ENCODE measurements at places on chromosomes 6 and 20.

DNA sequence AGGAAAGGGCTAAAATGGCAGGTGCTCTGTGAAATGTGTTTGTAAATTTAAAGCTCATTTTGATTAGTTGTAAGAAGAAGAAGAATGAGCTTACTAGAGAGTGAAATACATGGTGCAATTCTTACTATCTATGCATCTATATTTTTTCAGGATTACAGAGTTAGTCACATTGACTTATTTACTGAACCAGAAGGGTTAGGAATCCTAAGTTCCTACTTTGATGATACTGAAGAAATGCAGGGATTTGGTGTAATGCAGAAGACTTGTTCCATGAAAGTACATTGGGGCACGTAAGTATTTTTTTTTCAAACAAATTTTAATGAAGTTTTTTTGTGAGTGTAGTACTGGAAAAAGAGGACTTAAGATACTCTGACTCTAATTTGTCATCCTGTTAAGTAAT, 99.3 kb downstream of the RTN4IP1 start:
- no peak for DNase-seq

DNA sequence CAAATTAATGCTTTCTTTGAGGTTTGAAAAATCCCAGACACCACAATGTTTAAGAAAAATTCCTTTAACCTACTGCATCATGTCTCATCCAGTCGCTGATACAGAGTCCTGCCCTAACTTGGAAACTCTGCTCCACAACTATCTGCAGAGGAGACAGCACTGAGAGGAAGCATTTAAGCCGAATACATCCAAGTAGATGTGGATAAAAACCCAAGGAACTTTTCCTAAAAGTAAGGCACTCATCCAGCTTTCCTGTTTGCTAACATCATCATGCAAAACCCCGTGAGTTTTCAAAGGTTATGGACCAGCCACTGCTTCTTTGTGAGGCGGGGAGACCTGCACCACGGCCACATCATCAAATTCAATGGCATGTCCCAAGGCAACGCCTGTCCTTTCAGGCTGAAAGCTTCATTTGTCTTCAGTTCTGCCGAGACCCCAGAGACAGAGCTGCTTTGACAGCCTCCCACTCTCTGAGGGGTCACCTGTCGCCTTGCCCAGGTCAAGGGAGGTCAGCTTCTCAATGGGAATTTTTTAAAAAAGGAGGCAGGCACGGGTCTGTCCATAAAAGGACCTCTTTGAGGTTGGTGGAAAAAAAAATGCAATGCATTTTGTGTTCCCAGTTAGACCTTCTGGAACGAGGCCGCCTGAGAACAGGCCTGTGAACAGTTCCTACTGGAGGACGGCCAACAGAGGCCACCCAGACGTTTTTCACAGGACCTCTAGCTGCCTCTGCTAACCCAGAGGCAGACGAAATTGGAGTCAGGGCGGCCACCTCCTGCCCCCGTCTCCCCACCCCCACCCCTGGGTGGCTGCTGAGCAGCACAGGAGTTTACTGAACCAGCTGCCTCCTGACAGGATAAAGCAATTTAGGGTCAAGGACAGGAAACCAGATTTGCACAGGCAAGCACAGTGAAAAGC, 142.5 kb upstream of the HDDC2 start:
- no peak for DNase-seq

DNA sequence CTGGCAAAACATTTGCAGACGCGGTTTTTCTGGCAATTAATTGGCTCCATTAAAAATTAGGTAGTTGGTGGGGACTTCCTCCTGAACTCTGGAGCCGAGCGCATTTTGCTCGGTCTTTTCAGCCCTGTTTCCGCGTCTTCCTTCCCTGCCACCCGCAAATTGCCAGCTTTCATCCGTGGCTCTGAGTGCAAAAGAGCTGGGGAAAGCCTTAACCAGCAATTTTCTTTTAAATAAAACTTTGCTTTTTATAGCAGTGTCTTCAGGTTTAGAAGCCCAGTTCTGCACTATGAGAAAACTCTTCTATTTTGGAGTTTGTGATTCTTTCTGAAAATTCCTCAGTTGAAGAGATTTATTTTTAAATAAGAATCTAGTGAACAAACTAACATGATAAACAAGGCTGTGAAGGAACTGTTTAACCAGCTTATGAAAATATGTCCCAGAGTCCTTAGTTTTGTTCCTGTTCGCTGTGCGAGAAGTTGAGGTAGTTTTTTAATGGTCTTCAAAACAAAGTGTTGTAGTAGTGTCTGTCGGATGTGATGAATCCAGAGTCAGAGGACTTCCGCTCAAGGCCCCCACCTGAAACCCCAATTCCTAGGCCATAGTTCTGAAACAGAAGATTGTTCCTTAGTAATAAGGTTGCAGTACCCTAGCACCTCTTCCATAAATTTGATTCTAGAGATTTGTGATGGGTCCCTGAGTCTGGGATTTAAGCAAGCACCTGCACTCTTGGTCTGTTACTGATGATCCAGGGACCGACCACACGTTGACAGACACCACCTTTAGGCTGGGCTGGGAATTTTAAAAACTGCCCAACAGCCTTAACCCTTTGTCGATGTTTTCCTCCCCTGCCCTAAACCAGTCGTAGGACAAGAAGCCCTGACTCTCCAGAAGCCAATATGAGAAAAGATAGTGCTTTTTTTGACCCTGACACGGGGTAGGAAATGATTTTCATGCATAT, 950 bp downstream of the KCTD20 start:
- no peak for DNase-seq

DNA sequence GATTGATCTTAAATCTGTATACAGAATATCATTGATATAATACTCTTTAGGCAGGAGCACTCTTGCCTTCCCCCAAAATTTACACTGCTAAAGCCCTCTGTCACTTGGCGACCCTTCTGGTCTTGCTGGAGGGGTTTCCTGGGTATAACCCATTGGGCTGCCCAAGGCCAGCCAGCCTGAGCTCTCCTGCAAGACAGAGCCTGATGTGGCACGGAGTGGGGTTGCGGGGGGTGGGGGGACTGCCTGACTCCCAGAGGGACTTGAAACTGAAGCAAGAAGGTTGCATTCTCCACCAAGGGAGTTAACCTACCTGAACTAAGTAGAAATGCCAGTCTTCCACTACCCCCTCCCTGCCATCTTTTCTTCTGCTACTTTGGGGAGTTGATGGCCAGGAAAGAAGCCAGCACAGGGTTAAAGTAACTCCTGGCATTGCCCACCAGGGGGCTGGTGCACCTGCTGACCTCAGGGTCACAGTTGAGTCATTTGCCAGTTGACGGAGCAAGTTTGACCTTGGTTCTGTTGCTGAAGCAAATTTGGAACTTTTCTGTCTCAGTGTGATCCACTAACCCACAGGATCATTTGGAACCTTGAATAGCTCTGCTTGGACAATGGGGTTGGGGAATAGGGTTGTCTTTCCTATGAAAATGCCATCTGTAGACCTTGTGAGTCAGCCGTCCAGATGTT, 79.4 kb downstream of the ASXL1 start:
- no peak for DNase-seq

DNA sequence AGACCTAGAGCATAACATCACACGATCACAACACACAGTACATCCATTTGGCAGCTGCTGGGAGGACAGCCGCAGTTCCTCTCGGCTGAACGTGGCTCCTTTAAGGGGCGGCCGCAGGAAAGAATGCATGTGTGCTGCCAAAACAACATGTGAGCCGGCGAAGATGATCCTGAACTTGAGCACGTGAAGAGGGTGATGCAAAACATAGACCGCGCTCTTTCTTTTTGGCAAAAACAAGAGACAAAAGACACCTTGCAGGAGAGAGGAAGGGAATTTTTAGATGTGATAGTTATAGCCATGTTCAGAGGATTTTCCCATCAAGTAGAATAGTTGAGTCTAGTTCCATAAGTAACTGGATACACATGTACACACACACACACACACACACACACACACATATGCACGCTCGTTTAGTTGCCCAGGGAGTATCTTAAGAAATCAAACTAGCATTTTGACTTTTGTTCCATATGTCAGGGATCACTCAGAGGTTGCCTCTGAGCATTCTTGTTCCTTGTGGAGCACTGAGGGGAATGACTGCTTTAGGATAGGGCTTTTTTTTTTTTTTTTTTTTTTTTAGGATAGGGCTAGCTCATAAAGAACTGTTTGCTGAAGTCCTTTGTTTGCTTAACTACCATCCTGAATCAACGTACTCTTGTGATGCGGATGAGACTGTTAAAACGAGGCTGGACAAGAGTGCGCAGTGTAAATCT, 21.7 kb upstream of the RANBP9 start:
- no peak for DNase-seq

DNA sequence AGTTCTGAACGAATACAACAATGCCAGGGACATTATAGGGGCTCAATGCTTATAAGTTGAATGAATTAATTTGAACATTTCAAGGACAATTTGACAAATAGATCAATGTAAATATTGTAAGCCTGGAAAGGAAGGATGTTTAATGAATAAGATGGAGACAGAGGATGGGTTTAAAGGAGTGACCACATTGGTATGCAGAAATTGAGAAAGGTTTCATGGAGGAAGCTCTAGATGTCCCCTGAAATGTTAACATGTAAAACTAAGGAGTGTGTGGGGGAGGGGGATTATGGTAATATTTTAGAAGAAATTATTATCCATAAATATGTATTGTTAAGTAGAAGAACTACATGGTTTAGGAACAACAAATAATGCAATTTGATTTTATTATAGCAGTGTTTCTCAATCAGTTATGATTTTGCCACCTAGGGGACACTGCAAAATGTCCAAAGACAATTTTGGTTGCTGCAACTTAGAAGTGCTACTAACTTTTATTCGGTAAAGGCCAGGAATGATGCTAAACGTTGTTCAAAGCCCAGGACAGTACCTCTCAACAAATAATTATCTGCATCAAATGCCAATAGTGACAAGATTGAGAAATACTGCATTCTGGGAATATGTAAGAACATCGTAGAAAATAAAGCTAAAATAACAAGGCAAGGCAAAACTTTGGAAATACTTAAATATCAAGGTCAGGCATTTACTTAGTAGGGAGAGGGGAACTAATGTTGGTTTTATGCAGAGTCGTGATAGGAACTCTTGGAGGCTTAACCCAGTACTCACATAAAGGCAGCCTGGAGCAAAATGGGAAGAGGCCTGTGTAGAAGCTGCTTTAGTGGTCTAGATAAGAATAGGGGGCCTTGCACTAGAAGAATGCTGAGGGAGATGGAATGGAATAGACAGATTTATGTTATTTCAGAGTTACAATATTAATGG, 686.9 kb upstream of the CITED2 start:
- DNase-seq = no peak

DNA sequence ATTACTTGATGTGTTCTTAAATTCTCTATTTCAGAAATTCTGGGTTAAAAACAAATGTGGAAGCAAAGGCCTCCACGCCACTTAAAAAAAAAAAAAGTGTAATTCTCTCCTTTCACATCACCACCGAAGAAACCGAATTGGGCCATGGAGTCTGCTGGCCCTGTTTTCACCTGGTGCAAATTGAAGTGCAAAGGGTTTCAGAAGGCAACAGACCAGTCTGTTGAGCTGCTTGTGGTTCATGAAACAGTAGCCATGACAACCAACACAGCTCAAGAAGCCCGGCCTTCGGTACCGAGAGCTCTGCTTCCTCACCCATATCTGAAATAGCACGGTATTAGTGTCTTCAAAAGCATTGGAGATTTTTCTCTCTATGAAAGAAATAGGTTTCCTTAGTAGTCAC, 63.1 kb downstream of the GMPR start:
- DNase-seq = no peak

DNA sequence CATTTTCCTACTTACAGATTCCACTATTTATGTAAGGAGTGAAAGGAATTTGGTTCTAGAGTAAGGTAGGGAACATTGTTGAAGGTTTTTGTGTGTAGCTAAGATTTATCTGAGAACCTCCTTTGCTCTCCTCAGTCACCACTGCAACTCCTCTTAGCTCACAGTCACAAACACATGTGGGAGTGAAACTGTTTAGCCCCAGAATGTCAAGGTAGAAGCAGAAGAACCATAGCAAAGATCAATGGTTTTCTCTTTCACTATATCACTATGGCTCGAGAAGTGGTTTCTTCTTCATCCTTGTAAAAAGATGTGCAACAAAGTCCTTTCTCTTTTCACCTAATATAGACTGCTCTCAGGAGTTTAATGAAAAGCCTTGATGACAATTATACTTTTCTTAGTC, 6.5 kb upstream of the DEFB112 start:
- DNase-seq = no peak

- no peak for DNase-seq
These were observed 16.0 kb upstream of the PTCRA start for GRCh38 chr6:42899871-42900270.

DNA sequence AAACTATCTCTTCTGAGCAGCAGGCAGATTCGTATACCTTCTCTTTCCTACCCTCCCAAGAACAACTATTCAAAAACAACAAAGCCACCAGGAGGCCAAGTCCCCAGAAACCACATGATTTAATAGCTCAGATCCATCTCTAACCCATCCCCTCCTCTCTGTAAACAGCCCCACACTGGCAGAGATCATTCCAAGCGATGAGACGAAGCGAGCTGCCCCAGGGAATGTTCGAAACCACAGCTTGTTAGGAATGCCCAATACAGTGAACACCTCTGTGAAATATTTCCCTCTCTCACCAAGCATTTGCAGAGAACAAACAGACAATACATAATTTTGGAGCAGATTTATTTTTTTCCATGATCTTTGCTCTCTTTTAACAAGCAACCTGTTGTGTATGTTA, 231.8 kb downstream of the SOD2 start:
- DNase-seq = no peak

- DNase-seq = no peak
These were observed 8.8 kb downstream of the BICRAL start for GRCh38 chr6:42790549-42791181.

DNA sequence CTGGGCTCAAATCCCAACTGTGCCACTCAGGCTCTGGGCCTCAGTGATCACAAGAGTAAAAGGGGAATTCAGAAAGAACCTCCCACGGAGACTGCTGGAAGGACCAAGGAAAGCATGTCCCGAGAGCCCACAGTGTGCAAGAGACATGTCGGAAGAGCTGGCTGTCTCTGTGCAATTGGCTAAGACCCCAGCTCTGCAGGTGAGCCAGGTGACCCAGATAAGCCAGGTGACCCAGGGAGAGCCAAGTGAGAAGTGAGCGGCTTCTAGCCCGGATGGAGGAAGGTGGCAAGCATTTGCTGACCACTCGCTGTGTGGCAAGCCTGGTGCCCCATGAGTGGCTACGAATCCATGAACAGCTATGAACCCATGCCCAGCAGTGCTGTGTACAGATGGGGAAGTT, 59.1 kb downstream of the RIPOR3 start:
- DNase-seq = no peak

- DNase-seq = no peak
These were observed 90.8 kb downstream of the MYLK4 start for GRCh38 chr6:2659882-2660281.

DNA sequence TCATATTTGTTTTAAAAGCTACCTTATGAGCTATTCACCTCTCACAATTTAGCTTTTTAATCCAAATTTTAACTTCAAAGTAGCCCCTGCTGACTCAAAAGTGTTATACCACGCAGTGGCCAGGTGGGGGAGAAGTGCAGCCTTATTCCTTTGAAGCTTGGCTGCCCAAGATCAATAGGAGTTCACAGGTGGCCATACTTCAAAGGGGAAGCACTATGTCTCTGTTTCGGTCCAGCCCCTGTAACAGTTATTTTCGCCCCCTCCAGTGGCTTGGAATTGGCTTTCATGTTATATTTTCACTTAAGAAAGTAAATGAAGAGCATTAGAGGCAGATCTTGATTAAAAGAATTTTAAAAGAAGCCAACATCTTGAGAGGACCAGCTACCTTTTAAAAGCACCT, 608.4 kb downstream of the EPHA7 start:
- no peak for DNase-seq

Measured in stimulated activated CD4-positive, alpha-beta T cell treated with anti-CD3 and anti-CD28 coated beads, TNF-alpha, amount 100 ng/mL, for 24 hours (primary cell).